SIG-M5 (cell line): ENCODE measurements at places on chromosomes 5 and 9.

DNA sequence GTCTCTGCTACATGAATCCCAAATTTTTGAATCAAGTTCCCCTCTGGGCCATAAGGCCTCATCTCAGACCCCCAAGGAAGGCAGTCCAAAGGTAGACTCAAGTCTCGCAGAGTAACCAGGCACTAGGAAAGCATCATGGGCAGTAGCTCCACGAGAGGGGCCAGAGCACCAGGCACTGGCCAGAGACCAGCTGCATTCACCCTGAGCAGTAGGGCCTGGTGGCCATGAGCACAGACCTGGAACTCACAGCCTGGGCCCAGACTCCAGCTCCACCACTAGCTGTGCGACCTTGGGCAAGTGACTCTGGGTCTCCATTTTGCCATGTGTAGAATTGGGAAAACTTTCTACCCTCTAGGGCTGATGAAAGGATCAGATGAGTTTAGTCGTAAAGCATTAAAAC, 28.5 kb downstream of the NANS start:
- DNase-seq, result no peak

- DNase-seq, result no peak
Measured at GRCh38 chr5:40853632-40854192, 12.5 kb downstream of the CARD6 start.

- no peak for DNase-seq
Measured at GRCh38 chr9:34349324-34349723, 20.0 kb downstream of the NUDT2 start.

- DNase-seq, result no peak
Measured at GRCh38 chr5:68565427-68565826, 349.9 kb downstream of the PIK3R1 start.

GRCh38 chr9:87406543-87407166, 91.0 kb upstream of the DAPK1 start:
- DNase-seq, result no peak

GRCh38 chr9:83670381-83670780, 37.4 kb downstream of the UBQLN1 start:
- DNase-seq, result no peak

GRCh38 chr5:92841604-92842155, 739.3 kb downstream of the NR2F1-AS1 start:
- DNase-seq, result no peak

DNA sequence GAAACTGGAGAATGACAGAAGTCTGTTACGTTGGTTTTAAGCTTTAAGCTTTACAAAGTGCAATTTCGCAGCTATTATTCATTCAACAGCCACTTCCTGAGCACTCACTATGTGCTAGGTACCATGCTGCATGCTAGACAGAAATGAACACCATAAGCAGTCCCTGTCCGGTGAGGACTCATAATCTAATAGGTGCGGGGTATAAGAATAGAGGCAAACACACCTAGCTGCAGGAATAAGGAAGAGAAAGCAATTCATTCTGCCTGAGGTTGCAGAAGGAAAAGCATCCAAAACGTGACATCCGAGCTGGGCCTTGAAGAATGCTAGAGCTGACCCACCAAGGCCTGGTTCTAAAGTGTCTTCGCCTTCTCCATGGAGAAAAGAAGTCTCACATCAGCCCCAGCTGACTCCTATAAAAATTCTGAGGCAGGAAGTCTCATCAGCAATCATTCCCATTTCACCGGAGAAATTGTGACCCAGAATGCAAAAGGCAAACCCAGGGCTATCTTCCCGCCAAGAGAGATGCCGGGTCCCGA, 542 bp downstream of the FKBP15 start:
- no peak for DNase-seq

DNA sequence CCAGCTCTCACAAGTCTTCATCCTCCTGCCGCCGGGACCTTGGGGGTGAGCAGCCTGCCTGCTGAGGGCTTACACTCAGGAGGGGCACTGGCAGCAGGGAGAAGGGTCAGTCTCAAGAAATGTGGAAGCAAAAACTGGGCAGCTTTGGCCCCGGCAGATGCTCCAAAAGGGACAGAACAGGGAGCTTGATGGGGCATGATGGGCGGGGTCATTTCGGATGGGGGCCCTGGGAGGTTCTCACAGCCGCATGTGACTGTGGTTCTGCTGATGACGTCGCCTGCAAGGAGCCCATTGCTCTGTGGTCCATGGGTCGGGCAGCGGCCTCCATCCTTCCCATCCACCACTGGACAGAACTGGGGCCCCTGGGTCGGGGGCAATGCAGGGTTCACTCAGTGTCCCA, 76.6 kb downstream of the OLFM1 start:
- DNase-seq, result no peak

DNA sequence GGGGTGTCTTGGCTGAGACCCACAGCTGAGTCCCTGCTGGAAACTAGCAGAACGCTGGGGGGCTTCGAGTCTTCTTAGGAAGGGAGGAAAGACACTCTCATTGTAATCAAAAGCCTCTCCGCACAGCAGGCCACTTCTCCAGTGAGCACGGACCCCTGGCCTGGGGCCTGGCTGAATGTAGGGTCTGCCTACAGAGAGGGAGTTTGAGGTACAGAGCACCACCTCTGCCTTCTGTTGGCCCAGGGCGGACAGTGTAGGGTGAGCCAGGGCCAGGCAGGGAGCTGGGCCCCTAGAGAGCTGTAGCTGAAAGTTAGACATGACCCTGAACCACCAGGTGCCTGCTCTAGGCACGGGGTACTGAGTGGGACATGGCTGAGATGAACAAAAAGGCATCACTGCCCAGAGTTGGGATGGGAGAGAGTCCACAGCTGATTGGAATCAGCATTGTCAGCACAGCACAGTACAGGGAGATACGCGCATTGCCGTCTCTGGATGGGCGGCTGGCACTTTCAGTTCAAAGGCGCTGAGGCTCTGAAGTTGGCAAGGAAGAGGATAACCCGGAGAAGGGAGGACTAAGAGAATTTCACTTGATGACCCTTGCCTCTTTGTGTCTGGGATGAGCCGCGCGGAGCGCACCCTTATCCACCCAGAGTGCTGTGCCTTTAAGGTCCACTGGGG, 363 bp upstream of the SLC25A48 start:
- DNase-seq, result no peak

GRCh38 chr5:6273090-6273735, 105.1 kb downstream of the MED10 start:
- no peak for DNase-seq
